ENCODE measurements at places on chromosomes 7 and 10.

- no peak for DNase-seq
These were observed 490.0 kb upstream of the LRRN3 start for GRCh38 chr7:110600956-110601355.

DNA sequence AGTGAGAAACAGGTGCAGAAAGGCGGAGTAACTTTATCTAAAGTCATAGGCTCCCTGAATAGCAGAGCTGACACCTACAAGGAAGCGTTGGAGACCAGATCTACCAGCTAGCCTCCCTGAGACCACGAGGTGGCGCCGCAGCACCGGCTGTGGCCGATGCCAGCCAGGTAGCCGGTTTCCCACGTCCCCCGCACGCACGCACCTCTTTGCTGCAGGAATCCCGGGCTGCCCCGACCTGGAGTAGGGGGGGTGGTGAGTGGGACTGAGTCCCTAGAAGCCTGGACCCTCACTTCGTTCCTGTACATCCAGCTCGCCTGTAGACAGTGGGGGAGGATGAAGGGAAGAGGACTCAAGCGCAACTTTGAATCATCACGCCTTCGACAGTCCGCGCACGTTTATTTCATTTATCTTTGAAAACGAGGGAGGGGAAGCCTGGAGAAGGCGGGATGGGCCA, 3.7 kb downstream of the ELOVL3 start:
- peak; percentile 75 for DNase-seq

DNA sequence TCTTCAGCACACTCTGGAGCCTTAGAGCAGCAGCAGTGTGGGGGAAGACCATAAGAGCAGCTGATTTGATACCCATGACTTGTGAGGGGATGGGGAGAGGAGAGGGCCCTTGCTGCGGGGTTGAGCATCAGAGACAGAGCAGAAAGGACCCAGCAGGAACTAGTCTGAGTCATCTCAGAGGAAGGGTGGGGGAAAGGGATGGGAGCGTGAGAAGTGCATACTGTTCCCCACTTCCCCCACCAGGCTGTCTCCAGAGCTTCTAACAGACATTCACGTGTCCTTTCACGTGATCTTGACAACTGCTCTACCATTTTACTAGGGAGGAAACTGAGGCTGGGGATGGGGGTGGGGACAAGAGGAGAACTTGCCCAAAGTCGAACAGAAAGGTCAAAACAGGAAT, 38.7 kb downstream of the FAM241B start:
- no peak for DNase-seq

DNA sequence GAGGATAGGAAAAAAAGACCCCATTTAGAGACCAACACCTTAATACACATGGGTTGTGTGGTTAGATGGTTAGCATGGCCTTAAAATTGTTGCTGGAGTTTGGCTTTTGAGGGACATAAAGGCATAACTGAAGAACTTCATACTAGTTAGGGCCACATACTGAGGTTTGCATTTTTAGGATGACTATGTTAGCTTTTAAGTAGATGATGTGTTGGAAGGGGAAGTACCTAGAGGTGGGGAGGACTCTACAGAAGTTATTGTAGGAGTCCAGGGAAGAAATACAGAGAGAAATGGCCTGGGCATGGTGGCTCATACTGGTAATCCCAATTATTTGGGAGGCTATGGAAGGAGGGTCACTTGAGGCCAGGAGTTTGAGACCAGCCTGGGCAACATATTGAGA, 40.5 kb downstream of the ENTPD1 start:
- no peak for DNase-seq

DNA sequence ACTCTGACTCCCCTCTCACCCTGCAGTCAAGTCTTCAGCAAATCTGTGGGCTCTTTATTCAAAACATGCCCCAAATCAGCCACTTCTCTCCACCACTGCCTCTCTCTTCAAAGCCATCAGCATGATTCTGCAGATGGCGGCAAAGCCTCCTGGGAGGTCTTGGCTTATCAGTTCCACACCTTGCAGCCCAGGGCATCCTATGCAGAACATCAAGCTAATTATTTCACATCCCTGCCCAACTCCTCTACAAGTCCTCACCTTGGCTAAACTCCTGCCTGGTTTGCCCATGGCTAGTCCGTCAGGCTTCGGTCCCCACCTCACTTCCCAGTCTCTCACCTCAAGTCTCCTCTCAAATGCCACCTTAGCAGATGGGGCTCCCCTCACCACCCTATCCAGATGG, 70.2 kb downstream of the PIP4K2A start:
- no peak for DNase-seq

DNA sequence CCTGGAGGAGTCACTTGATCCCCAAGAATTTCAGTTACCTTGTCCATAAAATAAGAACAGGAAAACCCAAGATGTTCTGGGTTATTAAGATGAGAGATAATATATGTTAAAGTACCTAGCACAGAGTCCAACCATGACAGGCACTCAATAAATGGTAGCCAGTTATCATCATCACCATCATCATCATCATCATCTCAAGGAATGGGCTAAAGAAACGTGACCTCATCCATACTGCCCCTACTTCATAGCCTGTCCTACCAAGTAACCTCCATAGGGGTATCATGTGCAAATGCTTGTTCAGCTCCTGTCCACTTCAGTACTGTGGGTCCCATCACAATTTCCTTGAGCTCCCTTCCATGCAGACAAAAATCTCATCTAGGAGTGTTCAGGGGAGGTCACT, 14.4 kb downstream of the FGFR2 start:
- DNase-seq, result no peak

GRCh38 chr7:112080978-112081377, 125.2 kb downstream of the DOCK4 start:
- peak; percentile 73 for DNase-seq

DNA sequence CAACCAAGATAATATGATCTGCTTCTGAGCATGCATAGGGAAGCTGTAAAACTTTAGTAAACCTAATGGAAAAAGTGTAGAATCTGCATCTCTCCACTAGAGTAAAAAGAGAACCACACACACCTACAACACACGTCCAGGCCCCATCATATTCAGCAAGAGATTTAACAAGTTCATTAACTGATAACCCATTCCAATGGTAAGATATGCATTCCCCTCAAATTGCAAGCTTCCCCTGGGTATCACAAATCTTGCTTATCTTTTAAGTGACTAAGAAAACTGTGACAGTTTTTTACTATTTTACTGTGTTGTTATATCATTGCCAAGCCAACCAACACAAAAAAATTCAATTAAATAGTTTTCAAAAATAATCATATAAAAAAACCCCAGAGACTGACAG, 8.0 kb downstream of the DPY19L1 start:
- no peak for DNase-seq

DNA sequence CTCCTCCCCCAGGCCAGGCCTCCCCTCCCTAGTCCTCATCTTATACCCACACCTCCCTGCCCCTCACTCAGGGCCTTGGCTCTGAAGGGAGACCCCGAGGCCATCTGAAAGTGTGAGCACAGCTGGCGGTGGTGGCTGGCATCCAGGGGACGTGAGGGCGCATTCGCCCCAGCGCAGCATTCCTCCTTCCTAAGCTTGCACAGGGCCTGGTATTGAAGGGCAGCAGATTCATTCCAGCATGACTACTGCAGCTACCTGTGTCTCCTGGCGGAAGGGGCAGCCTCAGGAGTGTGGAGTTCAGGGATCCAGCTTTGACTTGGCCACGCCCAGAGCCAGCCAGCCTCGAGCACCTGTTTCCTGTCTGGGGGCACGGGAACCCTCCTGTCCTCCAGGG, 72.6 kb downstream of the PARP12 start:
- no peak for DNase-seq

DNA sequence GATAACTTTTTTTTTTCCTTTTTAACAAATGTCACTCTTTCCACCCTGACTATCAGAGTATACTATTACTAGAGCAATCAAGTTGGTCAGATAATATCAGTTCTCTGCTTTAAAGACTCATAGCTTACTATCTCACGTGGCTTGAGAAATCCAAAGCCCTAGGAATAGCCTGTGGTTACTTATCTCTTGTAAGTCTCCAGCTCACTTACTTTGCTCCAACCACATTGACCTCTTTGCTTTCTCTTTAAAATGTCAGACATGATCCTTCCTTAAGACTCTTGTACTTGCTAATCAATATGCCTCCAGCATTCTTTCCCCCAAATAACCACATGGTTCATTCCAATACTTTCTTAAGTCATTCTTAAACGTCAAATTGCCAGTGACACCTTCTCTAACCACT, 1292.2 kb downstream of the REEP3 start:
- DNase-seq, result no peak

DNA sequence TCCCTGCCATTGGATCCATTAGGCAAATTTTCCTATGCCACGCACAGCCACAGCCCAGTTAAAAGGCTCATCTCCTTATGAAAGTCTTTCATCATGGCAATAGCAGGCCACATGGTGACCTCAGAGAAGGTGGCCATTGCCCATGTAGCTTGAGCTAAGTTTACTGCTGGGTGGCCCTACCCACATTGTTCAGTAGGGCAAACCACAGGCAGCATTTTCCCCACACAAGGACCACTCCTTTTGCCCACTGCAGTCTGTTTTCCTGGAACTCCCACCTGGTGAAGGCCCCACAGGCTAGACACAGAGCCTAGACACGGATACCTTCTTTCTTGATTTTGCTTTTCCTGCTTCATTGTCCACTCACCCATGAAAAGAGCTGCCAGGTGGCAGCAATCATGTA, 101.5 kb upstream of the NPVF start:
- DNase-seq, result no peak

- no peak for DNase-seq
These were observed 1.3 kb downstream of the ARHGAP22 start for GRCh38 chr10:48603421-48604038.

DNA sequence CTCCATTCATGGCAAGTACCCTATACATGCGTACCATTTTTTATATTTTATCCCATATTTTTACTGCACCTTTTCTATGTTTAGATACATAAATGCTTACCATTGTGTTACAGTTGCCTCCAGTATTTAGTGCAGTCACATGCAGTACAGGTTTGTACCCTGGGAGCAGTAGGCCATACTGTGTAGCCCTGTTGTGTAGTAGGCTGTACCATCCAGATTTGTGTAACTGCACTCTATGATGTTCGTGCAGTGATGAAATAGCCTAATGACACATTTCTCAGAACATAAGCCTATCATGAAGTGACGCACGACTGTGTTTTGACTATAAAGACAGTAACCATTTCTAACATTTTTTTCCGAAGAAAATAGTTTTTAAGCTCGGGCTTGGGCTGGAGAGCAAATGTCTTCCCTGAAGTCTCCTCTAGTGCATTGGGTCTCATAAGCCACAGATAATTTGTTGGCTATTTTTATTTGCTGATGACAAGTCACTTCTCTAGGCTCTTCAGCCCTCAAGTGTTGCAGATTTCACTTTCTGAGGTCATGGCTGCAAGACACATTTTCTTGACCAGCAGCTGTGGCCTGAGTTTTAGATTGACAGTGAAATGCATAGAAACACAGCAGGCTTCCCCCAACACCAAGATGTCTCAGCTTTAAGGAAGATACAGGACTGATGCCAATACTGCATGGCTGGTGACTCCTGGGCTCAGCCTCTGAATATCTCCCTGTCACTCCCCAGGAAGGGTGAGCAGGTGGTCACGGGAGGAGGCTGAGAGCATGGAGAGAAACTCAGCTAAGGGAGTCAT, 26.9 kb downstream of the EPDR1 start:
- DNase-seq, result no peak

DNA sequence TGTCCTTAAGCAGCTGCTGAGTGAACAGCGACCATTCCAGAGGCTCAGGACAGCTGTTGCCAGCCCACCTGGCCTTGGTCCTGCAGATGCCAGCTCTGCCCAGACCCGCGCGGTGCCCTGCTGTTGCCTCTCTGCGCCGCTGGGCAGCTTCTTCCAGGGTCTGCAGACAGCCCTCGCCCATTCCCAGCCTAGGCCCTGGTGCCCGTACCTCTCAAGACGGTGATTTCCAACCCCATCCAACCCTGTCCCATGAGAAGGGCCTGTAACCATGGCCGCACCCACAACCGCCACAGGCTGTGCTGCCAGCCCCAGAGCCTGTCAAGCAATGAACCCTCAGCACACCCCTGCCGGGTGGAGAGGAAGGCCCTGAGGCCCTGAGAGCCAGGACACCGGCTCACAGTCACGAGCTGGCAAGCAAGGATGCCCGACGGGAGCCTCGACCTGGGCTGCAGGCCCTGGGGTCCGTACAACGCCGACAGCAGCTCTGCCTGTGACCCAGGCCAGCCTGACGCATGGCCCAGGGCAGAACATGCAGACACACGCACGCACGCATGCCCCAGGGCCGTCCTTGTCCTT, 231.9 kb downstream of the MAD1L1 start:
- DNase-seq, result peak; percentile 12

DNA sequence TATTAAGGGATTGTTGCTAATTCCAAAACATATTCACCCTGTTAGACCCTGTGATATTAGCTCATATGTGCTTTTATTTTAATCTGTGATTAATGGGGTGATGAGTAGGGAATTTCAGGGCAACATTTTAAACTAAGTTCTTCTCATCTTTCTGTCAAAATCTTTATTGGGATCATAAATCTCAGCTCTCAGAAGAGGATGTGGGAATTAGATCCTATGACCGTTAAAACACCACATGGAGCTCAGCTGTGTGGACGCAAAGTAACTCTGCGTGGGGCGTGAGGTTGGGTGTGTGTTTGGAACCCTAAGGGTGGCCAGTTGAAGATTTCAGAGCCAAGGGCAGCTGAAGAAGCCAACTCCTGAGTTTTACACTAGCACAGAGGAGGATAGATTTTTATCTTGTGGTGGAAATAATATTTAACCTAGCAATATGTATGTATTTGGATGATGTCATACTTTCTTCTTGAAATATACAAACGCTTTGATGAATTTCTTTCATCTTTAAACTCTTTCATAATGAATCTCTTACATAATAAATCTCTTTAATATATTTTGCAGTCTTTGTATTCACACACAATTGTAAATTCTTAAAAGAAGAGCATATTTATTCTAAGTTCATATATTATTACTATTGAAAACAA, 64.4 kb downstream of the EPDR1 start:
- DNase-seq, result no peak

- peak; percentile 96 for DNase-seq
These were observed 33.8 kb upstream of the ICA1 start for GRCh38 chr7:8295638-8296361.

- no peak for DNase-seq
These were observed 81.0 kb downstream of the SAMD9 start for GRCh38 chr7:93036807-93037206.

DNA sequence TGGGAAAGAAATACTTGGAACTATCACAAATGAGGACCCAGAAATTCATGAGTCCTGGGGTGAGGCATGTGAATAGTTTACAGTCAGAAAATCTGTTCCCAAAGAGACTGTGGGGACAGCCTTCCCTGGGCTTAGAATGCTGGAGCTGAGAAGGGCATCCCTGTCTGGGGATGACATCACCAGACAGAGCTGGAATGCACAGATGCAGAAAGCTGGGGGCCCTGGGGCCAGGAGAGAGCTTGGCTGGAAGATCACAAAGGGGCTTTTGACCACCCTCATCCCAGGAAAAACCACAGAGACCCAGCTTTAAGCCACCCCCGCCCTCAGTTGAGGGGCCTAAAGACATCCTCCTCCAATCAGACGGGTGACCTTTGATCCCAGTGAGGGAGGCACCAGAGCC, 264.5 kb downstream of the PLXNA4 start:
- DNase-seq, result no peak

DNA sequence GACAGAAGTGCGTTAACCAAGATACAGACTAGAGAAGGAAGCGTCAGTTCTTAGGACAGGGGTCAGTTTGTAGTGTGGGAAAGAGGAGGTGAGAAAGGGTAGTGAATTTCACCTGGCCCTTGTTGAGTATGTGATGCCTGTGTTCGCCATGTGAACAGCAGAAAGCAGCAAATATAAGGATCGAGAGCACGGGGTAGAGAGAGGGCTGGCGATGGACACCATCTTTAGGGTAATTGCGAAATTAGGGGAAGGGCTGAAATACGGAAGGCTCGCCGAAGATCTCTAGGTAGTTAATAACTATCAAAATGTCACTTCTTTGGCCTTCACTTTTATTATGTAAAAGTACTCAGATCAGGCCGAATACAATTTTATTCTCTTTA, 6.2 kb upstream of the MEST start:
- no peak for DNase-seq
